ENCODE measurements at places on chromosomes 2 and 18.

DNA sequence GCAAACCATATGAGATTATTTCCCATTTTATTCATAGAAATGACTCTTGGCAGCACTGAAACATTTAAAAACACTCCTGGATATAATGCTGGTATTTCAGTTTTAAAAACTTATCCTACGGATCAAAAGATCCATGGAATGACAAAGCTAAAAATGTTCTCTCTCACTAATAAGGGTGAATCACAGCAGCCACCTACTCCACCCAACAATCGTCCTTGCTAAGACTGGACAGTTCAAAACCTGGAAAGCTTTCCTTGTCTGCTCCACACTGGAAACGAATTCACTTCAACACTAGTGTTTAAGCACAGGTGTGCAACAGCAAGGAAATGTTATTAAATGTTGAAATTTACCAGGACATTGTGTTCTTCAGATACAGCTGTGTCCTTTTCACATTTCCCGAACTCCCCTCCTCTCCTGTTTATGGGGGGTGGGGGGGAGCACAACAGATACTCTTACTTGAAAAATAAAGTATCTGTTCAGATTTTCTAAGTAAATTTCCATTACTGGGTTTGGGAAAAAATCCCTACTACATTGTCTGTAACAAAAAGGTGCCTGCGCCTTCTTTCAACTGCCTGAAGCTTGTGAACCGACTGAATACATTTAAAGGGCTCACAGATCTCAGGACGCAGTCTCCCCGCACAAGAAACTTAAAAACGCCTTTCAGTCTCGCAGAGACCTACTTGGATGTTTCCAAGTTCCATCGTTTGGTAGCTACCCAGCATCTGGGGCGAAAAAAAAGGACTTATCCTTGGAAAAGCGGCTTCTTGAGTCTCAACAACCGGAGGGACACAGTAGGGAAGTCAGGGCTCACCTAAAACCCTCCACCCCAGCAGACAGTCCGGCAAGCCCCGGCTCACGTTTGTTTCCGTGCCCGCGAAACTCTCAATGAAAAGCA is 1.3 kb downstream of the YWHAQ start:
- DNase-seq = no peak

DNA sequence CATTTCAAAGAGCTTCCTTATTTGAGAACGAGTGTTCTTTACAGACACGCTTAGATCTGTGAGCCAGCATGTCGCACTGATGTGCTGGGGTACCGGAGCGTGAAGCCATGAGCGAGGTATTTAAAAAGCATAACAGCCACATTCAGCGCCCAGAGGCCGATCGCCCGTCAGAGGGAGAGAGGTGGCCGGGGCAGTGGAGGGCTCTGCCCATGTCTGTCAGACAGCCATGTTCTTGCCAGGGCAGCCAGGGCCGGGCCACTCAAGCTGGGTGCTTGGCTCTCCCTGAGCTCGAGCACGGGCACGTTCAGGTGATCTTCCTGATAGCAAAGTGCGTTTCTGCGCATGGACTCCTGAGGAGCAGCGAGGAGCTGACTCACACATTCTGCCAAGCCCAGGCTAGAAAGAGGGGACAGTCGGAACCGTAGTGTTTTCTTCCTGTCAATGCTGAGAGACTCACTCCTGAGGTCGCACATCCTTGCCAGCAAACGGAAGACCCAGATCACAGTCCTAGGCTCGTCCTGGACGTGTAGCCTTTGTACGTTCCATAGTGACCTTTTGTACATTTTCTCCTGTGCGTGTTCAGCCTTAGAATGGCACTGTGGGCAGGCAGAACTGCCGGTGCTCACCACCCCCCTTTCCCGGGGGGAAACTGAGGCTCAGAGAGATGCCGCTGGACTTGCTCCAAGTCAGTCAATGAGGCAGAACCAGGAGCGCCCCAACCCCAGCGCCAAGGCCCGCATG is 100.7 kb downstream of the NFATC1 start:
- no peak for DNase-seq

GRCh38 chr2:221245045-221245444 is 327.1 kb downstream of the EPHA4 start:
- no peak for DNase-seq

- DNase-seq = no peak
These were observed 169.0 kb upstream of the PKDCC start for GRCh38 chr2:41878716-41879234.

DNA sequence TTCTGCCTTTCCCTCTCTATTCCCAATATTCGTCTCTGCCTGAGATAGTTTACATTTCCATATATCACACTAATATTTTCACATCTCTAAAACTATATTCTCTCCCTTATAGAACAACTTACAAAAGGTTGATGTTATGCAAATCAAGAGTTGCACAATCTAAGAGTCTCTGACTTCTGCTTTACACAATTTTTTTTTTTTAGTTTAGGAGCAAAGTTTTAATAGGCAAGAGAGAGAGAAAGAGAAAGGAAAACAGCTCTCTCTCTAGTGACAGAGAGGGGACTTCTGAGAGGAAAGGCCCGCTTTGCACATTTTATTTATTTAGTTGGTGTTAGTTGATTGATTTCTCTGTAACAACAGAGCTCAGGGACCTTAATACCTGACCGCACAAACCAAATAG is 380.2 kb downstream of the TXNL1 start:
- no peak for DNase-seq

GRCh38 chr2:37784759-37785149 is 113.3 kb upstream of the CDC42EP3 start:
- DNase-seq = no peak

- DNase-seq = no peak
These were observed 189.5 kb downstream of the CTIF start for GRCh38 chr18:48728204-48728833.

- DNase-seq = no peak
These were observed 203.6 kb downstream of the FHOD3 start for GRCh38 chr18:36501100-36501499.

DNA sequence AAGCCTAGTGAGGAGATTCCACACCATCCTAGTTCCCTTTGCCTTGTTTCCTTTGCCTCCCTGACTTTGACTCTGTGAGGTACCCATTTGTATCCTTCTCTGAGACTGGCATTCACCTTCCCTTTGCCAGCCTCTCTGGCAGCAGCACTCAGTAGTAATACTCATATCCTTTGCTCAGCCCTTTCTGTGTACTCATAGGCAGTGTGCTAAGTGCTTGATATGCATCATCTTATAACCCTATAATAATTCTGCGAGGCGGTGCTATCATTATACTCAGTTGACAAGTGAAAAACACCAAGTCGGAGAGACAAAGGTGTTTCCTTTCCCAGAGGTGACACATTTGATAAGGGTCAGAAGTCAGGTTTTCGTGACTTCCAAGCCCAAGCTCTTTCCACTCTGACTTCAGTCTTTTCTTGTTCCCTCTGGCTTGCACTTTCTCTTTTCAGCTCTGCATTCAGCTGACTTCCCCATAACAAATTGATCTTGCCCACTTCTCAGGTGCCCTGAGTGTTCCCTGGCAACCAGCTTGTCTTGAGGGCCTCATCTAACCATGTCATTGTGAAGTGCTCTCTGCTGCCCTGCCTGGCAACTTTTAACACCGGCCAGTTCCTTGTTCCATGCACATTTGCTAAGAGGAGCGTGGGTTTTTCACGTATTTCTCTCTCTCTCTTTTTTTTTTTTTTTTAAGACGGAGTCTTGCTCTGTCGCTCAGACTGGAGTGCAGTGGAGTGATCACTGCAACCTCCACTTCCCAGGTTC is 94.5 kb upstream of the UPP2 start:
- DNase-seq = no peak

DNA sequence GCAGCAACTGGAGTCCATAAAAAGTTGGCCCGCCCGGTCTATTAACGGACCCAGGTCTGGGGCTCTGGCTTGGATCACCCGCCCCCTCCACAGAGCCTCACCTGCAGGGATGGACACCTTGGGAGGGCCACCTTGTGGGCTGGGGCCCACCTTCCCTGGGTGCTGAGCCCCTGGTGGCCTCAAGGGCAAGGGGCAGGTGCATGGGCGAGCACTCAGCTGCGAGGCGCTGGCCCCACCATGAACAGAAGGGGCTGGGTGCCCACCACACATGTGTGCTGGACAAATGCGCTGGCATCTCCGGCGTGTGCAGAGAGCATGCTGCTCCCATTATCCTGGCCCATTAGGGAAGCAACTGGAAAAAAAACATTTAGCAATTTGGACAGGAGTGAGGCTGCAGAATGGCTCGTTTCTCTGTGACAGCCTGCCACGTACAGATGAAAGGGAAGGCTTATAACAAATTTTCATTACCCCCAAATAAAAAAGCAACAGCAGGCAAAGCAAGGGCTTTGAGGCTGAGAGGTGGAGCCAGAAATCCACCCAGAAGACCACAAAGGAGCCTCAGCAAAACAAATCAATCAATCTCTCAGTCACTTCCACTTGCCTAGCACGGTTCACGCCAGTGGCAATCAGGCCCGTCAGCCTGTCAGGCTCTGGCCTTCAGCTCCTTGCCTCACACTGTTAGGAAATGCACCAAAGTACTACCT is 253.1 kb upstream of the ZNF521 start:
- DNase-seq = no peak

DNA sequence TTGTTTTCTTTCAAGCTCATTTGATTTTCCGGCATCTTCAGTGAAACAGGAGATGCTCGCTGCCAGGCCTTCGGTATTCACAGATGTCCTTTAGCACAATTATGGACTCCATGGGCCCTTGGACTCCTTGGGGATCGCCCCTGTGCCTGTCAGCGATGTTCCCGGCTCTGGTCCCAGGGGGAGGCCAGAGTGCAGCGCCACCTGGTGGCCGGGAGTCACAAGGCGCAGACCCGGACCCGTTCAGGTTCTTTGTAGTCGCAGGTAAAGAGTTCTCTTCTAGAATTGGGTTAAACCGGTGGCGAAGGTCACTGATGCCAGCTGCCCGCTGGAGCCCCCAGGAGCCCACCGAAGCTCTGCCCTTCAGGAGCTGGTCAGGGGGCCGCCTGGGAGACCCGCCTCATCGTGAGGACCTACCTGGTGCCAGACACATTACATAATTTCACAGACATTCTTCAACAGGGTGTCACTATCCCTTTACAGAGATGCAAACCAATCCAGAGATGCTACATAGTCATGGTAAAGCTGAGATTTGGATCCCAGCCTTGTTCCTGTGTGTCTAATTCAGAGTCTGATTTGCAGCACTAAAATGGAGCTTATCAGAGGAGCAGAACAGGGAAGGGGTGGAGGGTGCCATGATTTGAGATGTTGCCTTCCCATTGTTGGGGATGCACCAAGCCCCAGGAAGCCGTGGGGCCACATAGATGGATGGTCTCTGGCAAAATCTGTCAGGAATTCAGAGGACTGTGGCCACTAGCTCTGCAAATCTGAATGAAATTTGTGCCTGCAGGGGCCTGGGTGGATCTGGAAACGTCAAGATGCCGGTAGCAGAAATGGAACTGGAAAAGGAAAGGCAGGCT is 6.0 kb upstream of the INPP5D start:
- DNase-seq = peak; percentile 41

DNA sequence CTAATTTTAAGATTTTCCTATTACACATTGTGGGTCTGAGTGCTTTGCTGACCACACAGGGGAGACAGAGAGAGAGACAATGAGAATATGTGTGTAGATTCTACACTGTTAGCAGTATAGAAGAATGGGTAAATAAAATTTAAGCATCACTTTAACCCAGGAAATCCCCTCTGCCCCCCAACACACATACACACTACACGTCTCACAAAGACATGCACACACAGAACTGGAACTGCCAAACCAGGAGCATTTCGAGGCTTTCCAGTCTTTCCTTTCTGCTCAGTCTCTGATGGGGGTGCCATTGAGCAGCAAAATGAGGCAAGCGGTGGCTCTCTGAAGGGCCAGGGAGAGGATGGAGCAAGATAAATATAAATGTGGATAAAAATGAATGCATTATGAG is 2.5 kb downstream of the MERTK start:
- DNase-seq = no peak

GRCh38 chr2:15119722-15120175 is 441.4 kb downstream of the NBAS start:
- DNase-seq = no peak

- no peak for DNase-seq
These were observed 264.5 kb upstream of the PIK3C3 start for GRCh38 chr18:41690332-41691127.

DNA sequence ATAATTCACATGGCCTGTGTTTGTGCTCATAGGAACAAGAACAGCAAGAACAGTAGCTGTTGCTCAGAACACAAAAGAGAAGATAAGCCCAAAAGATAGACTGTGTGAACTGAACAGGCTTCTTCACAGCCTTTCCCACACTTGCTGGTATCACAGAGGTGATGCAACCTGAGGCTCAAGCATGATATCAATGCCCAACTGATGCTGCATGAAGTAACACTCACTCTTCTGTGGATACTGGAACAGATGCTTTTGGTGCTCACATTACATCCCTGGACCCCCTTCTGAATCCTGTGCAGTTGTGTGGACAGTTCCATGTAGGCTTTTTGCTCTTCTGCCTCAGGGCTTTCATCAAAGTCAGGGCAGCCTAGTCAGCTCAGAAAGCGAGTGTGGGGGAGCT is 88.4 kb upstream of the RND3 start:
- DNase-seq = no peak

DNA sequence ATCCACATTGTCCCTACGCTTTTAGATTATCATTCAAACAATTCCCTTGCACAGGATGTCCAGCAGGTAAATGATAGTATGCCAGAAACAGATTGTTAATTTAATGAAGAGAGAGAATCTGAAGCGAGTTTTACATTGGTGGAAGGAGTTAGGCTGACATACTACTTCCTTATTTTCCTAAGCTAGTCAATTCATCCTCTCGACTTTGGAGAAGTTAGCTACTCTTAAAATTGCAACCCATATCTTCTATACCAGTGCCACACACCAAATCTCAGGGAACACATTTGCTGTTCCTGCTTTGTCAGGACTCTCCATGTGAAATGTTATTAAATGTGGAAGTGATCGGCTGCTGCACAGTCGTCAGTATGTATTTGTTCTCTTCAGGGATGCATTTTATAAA is 249.2 kb downstream of the NAPG start:
- no peak for DNase-seq

DNA sequence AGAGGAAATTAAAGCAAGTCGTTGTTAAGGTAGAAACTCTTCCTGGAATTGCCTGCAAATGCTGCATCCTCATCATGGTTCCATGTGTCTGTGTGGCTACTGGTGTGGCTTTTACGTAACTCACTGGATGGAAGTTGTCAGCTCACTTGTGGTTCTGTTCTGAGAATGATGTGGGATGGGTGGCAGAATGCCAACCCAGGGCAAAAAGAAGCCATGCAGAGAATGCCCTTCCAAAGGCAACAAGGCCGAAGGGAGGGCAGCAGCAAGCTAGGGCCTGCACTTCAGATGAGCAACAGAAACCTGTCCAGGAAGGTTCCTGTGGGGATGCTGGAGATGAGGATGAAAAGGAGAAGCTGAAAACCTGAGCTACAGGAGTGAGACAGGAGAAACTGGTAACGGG is 10.4 kb upstream of the NAPG start:
- no peak for DNase-seq

GRCh38 chr2:34892256-34892655 is 1293.2 kb upstream of the FAM98A start:
- no peak for DNase-seq

- DNase-seq = no peak
These were observed 145.5 kb downstream of the GALNT14 start for GRCh38 chr2:30992781-30993180.

GRCh38 chr2:174176898-174177297 is 71.4 kb downstream of the OLA1 start:
- DNase-seq = no peak
